Iris pigment epithelial cell (primary cell): ENCODE measurements at places on chromosomes 1 and 21.

- no peak for DNase-seq
Observed at GRCh38 chr1:15767941-15768340, 9.3 kb downstream of the FBLIM1 start.

GRCh38 chr1:12697397-12697796 is 18.5 kb upstream of the AADACL3 start:
- DNase-seq, result no peak

- peak; percentile 27 for DNase-seq
Observed at GRCh38 chr1:223670458-223671159, 5.1 kb upstream of the CAPN8 start.

- peak; percentile 93 for DNase-seq
Observed at GRCh38 chr1:234656944-234657654, 47.1 kb upstream of the IRF2BP2 start.

DNA sequence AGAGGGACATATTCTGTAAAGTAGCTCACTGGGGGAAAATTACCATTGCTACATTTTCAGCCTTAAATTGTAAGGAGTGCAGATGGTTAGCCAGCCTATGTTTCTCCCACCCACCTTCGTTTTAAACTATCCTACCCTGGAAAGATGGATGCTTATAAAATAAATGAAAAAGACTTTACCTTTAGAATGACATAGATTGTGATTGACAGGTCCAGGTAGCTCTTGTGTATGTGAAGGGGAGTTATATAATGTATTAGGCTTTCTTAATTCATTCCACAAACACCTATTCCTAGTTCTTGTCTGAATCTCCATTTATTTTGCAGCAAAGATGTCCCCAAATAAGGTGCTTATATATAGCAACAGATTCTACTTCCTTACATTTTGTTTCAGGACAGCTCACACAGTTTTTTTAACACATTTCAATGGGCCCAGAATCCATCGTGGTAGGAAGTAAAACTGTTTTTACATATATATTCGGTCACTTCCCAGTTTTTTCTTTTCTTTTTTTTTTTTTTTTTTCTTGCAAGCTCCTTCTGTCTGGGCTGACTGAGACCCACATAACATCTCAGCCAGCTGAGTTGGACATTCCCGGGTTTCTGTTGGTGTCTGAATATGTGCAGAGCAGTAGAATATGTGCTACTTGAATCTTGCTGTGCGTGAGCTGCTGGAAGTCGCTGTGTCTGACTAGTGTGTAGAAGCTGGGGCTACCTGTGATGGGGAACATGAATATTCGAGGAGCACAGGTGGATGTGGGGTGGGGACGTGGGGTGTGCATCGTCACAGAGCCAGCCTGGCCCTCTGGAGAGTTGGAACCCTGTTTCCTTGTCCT is 27.8 kb downstream of the UCK2 start:
- DNase-seq, result no peak

DNA sequence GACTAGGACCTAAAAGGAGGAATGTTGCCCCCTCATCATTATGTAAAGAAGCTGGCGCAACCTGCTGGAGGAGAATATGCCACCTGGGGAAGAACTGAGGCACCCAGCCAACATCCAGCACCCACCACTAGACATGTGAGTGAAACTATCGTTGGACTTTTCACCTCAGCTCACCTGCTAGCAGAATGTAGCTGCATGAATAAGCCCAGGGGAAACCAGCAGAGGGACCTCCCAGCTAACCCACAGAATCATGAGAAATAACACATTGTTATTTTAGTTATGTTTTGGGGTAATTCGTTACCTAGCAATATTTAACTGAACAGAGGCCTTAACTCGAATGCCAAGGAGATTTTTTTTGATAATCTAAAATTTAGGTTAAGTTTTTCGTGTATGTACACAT is 542.5 kb upstream of the DAB1 start:
- no peak for DNase-seq

DNA sequence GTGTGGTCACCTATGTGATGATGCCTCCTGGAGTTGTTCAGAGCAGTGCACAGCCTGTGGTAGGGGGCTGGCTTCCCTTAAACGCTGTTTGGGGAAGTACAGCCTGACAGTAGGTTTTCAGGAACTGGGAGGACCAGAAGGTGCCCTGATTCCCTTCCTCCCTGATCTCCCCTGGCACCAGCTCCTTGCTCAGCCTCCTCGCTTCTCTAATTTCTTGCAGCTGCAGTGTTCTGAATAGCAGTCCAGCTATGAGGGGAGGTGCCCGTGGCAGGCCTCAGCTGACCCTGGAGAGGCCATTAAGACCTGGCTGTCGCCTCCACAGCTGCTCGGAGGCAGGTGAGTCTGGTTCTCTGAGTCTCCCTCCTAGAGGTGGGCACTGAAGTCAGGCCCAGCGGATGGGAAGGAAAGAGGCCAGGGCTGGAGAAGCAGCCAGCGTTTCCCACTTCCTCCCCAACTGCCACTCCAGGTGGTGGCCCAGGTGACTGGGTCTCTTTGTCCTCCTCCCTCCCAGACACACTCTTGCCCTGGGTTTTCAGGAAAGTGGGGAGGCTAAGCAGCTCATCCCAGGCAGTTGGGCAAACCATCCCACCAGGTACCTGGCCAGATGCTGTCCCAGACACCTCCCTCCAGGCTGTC is 52.0 kb upstream of the RPL11 start:
- no peak for DNase-seq

DNA sequence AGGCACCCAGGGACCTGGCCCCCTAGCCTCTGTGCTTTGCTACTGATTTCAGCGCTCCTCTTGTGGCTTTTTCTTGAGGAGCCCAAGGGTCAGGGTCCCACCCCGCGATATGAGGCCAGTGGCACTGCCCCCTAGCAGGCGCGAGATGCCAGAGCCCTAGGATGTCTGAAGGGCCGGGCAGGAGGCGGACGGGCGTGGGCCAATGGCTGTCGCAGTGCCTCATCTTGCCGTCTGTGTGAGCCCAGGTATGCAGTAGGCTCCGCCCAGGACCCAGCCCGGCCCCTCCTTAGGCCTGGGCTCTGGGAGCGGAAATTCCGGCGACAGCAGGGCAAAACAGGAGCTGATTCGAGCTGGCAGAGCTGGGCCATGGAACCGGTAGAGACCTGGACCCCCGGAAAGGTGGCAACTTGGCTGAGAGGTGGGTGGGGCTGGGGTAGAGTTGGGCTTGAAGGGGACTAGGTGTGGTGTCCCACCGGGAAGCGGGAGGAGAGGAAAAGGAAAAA is at the start of gene CNKSR1:
Gene CNKSR1 (plus strand): TSS at position 310 of the 503 bp plus-strand sequence. CDS start 57 bp downstream, at position 367.
- no peak for DNase-seq

- DNase-seq, result no peak
Observed at GRCh38 chr1:226026833-226027232, 27.7 kb upstream of the SDE2 start.

- DNase-seq, result peak; percentile 65
Observed at GRCh38 chr1:28973596-28974421, 59.4 kb downstream of the EPB41 start.

GRCh38 chr1:191804311-191804710 is 354.0 kb upstream of the RGS18 start:
- no peak for DNase-seq

GRCh38 chr1:17122521-17123164 is 3.4 kb upstream of the PADI2 start:
- DNase-seq, result peak; percentile 77

- peak; percentile 64 for DNase-seq
Observed at GRCh38 chr1:226973898-226974543, 33.9 kb downstream of the COQ8A start.

- no peak for DNase-seq
Observed at GRCh38 chr1:234886081-234886984, 242.3 kb downstream of the TOMM20 start.

- DNase-seq, result peak; percentile 53
Observed at GRCh38 chr1:110309139-110309538, 30.0 kb upstream of the RBM15 start.

DNA sequence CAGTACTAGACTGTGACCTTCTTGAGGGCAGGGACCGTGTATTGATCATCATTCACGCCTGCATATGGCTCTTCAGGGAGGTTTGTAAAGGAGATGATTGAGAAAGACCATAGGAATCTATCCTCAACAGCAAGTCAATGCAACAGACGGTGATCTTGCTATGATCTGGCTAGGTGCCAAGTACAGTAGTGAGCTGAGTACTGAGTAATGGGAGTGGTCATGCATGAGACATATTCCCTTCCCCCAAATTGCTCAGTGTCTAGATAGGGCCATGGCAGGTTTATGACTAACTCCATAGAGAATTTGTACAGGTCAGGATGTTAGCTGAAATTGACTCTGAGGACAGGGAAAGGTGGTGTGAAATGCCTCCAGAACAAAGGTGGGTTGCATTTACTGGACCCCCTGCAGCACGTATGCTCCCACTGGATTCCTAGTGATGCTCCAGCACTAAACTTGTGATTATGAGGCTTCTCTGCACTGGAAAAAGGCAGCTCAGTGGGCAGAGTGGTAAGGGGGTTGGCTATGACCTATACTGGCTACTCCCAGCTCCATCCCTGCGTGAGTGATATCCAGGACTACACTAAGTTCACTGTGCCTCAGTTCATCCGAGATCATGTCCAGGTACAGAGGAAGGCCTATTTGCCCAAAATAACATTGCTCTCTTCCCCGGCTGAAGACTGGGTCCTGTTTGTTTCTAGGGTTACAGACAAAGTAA is 37.2 kb downstream of the KCNJ6 start:
- peak; percentile 95 for DNase-seq

GRCh38 chr1:98497497-98497896 is 164.0 kb upstream of the SNX7 start:
- DNase-seq, result no peak

- no peak for DNase-seq
Observed at GRCh38 chr1:14983277-14983676, 170.3 kb upstream of the TMEM51 start.
